Hematopoietic multipotent progenitor cell (in vitro differentiated cells): ENCODE measurements at places on chromosomes 2 and 18.

DNA sequence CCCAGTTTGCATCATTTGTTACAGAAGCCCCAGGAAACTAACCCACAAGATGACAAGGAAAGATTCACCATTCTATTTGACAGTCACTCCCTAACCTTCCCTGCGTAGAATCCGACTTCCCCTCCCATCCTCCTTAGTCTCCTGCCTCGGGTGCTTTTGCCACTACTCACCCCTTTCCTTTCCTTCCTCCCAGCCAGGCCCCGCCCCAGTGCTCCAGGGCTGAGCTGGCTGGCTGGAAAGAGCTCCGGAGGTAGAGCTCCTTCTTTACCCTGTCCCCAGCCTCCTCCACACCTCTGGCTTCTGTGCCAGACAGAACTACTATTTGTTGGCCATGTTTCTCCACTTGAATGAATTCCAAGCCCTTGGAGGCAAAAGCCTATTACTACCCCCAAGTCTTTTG is 317.6 kb upstream of the NCKAP5 start:
- no peak for DNase-seq

DNA sequence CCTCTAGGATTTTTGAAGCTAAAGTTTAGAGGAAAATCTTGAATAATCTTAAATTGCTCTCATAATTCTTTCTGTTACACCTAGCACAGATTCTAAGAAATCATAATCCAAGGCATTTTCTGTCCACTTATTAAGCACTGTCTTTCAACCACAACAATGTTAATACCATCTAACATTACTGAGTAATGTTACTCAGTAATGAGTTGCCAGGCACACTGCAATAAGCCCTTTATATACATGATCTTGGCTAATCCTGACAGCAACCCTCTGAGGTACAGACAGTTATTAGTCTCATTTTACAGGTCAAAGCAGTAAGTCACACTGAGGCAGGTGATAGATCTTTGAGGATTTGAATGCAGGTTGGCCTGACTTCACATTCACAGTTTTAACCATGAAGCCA is 291.9 kb downstream of the ALK start:
- DNase-seq, result no peak

DNA sequence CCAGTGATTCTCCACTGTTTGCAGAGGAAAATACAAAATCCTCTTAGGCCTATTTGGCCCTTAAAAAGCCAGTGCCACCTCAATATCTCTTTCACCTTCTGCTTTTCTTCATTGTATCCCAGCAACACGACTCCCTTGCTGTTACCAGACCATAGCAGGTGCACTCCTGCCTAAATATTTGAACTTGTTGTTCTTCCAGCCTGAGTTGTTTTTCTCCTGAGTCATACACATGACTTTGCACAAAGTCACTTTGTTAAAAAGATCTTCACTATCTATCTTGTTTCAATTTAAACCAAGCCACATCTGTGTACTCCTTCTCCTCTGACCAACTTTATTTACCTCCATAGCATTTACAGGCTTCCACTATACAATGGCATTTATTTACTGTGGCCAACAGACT is 103.6 kb downstream of the LRRTM4 start:
- no peak for DNase-seq

- no peak for DNase-seq
Measured at GRCh38 chr18:54089749-54090459, 134.6 kb downstream of the MBD2 start.

DNA sequence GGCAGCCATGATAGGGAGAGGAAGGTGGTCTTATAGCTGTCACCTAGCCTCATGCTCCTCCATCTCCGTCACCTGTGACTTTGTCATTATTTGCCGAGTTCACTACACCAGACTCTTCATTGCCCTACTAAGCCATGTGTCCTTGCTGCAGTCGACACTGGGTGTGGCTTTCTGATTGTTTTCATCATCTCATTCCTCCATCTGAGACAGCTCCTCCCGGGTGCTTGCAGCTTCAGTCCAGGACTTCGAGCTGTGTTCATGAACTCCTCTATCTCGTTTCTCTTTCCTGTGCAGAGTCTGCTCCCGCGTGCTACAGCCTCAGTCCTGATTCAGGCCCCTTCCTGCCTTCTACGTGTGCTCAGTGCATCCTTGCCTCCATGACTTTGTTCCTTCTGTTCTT is 295.1 kb upstream of the TNP1 start:
- no peak for DNase-seq
